ENCODE measurements at places on chromosomes 5 and 9.

- no peak for DNase-seq
Measured at GRCh38 chr5:142925795-142926194, 155.6 kb downstream of the ARHGAP26 start.

GRCh38 chr9:7578951-7579350, 220.6 kb downstream of the DMAC1 start:
- no peak for DNase-seq

GRCh38 chr5:53120165-53120564, 10.6 kb upstream of the MOCS2 start:
- DNase-seq, result no peak

- DNase-seq, result no peak
Measured at GRCh38 chr5:35198686-35199085, 31.6 kb downstream of the PRLR start.

DNA sequence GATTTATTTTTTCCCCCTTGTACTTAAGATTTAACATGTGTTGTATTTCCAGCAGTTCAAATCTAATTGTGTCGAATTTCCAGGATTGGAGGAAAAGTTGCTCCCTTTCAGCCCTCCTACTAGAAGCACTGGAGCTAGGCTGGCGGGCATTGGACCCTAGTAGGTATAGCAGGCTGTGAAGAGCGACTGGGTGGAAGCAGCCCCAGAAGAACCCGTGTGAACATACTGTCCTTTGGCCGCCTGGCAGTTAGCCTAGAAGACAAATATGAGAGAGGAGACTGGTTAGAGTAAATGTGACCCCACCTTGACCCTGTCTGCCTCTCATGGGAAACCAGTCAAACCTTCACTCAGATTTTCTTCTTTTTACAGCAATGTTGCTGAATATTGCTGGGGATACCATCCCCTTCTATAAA, 13.9 kb downstream of the ALDOB start:
- no peak for DNase-seq

DNA sequence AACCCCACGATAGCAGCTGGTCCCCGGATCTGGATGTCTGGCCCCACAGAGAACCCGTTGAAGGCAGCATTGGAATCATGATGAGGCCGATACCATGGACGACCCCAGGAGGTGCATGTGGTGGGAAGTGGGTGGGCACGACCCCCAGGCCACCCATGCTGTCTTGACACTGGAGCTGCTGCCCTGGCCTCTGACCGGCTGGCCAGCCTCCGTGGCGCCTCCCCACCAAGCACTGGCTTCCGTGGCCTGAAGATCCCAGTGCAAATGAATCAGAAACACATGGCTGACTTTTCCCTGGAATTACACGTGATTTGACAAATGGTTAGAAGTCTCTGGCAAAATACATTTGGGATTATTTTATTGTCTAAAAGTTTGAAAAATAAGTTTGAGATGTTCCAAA, 259.0 kb upstream of the IRX1 start:
- DNase-seq, result no peak

DNA sequence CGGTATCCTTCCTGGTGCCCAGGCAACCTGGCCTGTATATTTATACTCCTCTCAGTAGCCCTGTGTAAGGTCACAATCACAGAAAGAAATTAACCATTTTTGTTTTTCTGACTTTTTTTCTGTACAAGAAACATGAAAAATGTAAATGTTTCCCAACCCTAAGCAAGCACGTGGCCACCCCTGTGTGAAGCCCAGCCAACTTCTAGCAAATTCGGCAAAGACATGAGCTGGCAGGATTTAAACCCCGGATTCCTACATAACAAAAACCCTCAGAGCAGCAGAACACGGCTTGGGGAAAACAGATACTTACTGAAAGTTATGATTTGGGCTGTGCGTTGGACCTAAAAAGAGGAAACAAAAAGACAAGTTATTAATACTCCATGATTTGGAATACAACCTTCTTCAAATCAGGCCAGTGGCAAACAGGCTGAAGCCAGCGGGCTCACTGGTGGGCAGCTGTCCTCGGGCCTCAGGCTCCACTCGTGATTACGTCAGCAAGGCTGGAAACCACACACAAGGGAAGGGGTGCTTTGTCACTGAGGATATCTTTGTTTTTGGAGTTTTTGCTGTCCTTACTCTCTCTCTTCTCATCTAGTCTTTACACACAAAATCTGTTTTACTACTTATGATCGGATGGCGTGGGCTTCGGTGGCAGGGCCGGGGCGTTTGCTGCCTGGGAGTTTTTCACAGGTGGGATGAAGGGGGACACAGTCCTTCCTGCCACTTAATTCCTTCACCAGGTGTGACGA, 194.1 kb downstream of the ROR2 start:
- DNase-seq, result no peak

DNA sequence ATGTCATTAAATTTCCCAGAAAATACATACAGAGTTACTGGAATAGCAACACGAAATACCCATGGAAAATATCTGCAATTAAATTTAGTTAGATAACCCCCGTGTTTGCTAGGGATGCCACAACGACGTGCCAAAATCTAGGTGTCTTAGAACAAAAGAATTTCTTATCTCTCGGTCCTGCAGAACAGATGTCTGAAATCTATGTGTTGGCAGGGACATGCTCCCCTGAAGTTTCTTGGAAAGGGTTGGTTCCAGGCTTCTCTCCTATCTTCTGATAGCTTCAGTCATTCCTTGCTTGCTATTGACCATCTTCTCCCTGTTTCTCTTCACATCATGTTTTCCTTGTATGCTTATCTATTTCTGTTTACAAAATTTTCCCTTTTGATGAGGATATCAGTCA, 1067.0 kb downstream of the CDH18 start:
- DNase-seq, result no peak

GRCh38 chr9:124368692-124369091, 46.5 kb downstream of the PSMB7 start:
- no peak for DNase-seq

DNA sequence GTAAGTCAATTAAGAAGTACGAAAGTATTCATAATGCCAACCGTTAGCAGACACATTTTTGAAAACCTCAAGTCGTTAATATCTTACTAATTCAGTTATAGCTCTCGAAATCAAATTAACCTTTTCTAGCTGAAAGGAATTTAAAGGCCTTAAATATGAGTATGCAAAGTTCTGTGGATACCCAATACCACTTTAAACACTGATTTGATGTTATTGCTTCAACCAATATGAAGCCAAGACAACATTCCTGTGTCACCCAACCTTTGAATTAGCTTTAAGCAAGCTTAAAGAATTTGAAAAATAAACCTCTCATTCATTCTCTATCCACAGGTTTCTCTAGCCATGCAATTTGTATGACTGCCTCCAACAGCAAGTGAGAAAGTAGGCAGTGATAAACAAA, 204.5 kb downstream of the MCTP1 start:
- no peak for DNase-seq

DNA sequence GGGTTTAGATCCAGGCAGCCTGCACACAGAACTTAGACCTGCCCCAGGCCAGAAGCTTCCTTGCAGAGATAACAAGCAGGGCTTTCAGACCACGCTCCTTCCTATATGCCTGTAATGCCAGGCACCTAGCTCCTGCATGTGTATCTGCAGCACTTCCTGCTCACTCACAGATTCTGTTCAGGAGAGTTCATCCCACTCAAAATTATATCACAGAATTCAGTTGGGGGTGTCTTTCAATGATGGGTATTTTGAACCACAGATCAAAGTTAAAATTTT, 105.8 kb downstream of the SGCD start:
- DNase-seq, result no peak

GRCh38 chr5:109688630-109688969, 1.1 kb upstream of the MAN2A1 start:
- no peak for DNase-seq

- no peak for DNase-seq
Measured at GRCh38 chr5:90575712-90576111, 17.1 kb downstream of the ADGRV1 start.

GRCh38 chr5:893137-893506, 438 bp downstream of the TRIP13 start:
- no peak for DNase-seq

- DNase-seq, result no peak
Measured at GRCh38 chr9:77847626-77848025, 184.0 kb downstream of the GNAQ start.

DNA sequence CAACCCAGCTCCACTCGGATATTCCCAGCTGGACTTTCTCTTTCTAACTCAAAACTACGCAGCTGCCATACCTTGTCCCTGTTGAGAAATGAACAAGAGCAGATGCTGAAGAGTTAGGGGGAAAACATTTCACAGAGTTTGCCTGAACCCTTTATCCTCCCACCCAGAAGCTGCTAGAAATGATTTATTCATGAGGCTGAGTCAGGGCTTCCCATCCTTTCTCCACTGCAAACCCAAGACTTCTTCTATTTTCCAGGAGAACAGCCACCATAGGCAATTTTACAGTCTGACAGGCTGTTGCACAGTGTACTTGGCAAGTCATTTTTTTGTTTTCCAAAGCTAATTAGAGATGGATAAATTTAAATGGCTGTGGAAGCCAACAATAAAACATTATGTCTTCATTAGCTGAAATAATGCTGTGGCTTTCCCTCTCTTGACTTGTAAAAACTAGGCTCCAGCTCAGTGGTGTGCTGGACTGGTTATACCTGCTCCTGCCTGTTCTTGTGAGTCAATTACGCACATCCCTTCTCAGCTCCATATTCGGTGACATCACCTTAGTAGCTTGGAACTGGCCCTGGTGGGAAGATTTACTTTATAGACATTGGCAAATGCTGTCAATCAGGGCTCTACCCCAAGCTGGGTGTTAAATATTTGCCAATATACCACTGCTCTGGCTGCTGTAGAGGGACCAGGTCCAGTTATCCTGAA, 71.9 kb downstream of the KIF4B start:
- DNase-seq, result no peak

DNA sequence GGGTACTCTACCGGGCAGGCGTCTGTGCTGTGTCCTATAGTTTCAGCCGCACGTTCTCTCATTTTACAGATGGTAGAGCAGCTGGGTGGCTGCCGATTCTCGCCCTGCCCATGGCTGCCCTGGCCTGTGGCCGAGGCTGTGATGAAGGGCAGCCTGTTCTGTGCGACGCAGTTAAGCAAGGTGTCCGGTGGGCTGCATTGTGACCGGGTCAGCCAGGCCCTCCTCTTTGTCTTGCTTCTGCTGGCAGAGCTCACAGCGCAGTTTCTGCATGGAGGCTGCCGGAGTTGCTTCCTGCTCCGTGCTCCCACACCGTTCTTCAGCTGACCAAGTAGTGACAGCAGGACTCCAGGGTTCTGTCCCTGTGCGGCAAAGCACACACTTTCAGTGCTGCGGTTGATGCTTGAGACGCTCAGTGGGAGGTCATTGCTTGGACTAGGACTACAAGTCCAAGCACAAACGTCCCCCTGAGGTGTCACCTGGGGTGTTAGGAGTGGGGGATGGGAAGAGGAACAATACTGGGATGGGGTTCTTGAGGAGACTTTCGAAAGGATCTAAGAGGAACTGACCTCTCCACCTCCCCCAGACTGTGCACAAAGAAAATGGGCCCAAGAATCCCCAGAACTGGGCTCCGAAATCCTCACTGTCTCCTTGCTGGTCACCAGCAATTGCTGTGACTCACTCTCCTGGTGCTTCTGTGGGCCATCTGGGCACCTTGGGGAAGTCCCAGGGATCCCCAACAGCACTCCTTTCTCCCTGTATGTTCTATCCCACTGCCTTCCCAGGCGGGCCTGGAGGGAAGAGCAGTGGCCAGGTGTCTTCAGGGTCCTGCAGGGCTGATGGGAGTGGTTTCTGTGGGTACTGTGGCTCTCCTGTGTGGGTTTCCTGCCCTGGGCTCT, 58.2 kb downstream of the GADD45G start:
- DNase-seq, result no peak

GRCh38 chr9:123825342-123826060, 104.4 kb downstream of the DENND1A start:
- DNase-seq, result no peak

GRCh38 chr9:23622396-23622795, 203.6 kb downstream of the ELAVL2 start:
- DNase-seq, result no peak

GRCh38 chr5:78895616-78896015, 89.5 kb downstream of the ARSB start:
- no peak for DNase-seq

DNA sequence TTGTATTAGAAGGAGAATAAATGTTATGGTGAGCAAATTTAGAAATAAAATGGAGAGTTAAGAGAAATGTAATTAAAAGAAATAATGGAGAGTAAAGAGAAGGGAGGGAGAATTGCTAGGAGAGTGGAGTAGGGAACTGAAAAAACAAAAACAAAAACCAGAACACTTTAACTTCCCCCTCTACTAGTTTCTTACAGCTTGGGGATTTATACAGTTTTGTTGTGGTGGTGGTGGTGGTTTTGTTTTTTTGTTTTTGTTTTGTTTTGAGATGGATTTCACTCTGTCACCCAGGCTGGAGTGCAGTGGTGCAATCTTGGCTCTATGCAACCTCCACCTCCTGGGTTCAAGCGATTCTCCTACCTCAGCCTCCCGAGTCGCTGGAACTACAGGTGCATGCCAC, 322.4 kb downstream of the TMEM167A start:
- no peak for DNase-seq

GRCh38 chr5:150765011-150765798, 6.4 kb upstream of the DCTN4 start:
- DNase-seq, result no peak

GRCh38 chr5:10620346-10620745, 56.5 kb downstream of the ANKRD33B start:
- DNase-seq, result no peak

DNA sequence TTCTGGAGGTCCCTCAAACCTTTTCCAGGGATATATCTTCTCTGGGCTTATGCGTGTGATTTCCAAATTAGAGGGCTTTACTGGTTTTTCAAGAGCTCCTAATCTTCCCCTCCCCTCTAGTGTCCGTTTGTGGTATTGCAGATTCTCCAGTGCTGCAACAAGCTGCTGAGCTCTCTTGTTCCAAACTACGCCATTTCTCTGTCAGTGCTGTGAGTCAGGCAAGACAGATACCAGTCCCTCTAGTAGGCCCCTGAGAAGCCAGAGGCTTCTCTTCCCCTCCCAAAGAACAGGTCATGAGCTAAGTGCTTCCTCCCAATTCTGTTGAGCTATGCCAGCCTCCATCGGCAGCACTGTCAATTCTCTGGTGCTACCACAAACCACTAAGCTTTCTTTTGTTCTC, 149.5 kb downstream of the FANCC start:
- no peak for DNase-seq

DNA sequence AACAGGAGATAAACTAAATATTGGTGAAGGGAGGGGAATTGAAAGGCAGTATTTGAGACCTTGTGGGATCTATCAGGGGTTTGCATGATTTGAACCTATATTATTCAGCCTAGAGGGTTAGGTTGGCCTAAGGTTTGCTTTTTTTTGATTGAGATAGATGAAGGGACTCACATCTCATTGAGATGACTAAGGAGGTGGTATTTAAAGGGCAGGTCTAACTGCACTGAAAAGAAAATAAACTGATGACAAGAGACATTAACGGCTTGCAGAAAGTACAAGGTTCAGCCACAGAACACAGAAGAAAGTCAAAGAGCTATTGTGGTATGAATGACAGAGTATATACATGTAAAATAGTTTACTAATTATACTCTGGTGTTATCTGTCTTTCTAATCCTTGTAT, 412.7 kb downstream of the CDH10 start:
- DNase-seq, result no peak

Measured in cortex of kidney (tissue), 1 donor.